Stimulated activated CD4-positive, alpha-beta T cell treated with anti-CD3 and anti-CD28 coated beads, Interleukin-4, amount 100 ng/mL, for 1 hour (primary cell): ENCODE measurements at places on chromosomes 2 and 18.

- no peak for DNase-seq
Measured at GRCh38 chr2:158578703-158579330, 122.1 kb downstream of the PKP4 start.

- DNase-seq = peak; percentile 77
Measured at GRCh38 chr2:218217360-218218267, 625 bp downstream of the ARPC2 start.

- no peak for DNase-seq
Measured at GRCh38 chr18:48942554-48943261, 8.1 kb downstream of the SMAD7 start.

DNA sequence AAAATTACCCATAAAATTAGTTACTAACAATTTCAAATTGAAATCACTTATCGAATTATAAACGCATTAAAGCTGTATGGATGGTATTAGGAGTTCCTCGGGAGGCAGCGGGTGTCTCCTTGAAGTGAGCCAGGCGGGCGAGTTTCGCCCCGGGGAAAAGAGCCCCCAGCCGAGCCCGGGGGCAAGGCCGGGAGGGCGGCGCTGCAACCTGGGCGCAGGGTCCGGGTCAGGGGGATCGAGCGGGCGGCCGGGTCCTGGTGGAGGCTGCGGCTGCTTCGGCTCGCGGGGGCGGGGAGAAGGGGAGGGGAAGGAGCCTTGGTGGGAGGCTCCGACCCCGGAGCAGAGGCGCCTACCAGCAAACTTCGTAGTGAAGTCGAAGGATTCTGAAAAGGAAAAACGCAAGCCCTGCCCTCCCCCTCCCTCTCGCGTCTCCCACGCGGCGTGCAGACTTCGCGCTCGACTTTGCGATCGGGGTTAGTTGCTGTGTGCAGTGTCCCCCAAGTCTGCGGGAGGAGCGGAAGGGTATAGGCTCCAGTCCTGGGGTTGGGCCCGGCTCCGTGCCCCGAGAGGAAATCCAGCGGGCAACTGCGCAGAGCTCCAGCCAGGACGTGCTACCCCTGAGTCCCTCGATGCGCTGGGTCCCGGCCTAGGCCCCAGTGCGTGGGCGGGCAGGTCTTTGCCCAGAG, 140.8 kb downstream of the MEIS1 start:
- no peak for DNase-seq

GRCh38 chr2:226754821-226755604, 44.6 kb downstream of the IRS1 start:
- DNase-seq = no peak

GRCh38 chr2:74373985-74374384, 6.1 kb downstream of the DCTN1 start:
- DNase-seq = no peak

DNA sequence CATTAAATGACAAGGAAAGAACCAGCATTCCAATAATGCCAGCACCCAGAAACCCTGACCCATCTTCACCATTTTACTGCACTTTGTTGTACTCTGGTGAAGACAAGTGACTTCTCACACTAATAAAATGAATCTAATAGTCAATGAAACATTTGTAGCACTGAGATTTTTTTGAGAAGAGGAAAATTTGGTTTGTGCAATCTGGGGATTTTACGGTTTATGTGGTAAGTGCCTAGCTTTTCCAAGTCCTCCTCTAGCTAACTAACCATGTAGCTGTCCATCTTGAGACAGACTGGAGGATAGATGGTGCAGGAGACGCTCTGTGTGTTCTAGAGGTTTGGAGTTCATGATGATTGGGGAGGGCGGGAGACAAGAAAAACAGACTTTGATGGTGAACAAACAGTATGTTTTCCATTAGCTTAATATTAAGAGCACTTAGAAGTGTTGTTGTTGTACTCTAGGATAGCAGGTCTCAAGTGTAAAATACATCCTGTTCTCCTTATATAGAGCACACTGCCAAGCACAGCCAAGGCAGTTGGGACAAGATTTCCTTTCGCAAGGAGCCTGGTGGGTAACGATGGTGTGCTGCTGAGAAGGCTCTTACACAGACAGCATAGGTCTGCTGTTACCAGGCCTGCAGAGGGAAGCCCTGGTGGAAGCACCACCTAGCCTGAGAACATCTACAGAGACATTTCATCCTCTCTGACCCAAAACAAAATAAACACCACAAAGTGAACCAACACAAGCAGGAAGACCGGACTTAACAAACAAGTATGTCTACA, 83.7 kb downstream of the BCL11A start:
- DNase-seq = no peak
